ENCODE measurements at places on chromosomes 4 and X.

- DNase-seq: no peak
Measured at GRCh38 chrX:43743100-43743822, 87.2 kb downstream of the MAOA start.

DNA sequence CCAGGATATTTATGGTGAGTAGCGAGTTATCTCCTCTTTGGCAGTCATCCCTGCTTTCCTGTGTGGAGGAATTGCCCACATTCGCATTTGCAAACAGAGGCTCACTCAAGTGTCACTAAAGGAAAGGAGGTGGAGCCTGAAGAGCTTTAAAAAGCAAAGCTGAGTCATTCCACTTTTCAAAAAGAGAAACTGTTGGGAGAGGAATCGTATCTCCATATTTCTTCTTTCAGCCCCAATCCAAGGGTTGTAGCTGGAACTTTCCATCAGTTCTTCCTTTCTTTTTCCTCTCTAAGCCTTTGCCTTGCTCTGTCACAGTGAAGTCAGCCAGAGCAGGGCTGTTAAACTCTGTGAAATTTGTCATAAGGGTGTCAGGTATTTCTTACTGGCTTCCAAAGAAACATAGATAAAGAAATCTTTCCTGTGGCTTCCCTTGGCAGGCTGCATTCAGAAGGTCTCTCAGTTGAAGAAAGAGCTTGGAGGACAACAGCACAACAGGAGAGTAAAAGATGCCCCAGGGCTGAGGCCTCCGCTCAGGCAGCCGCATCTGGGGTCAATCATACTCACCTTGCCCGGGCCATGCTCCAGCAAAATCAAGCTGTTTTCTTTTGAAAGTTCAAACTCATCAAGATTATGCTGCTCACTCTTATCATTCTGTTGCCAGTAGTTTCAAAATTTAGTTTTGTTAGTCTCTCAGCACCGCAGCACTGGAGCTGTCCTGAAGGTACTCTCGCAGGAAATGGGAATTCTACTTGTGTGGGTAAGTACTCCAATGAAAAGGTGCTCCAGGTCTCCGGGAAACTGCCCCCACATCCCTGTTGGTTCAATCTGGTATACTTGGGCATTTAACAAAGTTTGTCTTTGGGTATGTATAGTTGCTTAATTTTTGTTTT lies at the start of gene EGF:
EGF (plus strand) TSS at position 178 of the 890 bp plus-strand sequence; CDS start at position 631, 453 bp downstream.
- DNase-seq: no peak

GRCh38 chr4:23697722-23698121 lies 192.1 kb downstream of the PPARGC1A start:
- no peak for DNase-seq

GRCh38 chr4:144342949-144343760 lies 202.6 kb upstream of the GYPA start:
- DNase-seq: no peak

DNA sequence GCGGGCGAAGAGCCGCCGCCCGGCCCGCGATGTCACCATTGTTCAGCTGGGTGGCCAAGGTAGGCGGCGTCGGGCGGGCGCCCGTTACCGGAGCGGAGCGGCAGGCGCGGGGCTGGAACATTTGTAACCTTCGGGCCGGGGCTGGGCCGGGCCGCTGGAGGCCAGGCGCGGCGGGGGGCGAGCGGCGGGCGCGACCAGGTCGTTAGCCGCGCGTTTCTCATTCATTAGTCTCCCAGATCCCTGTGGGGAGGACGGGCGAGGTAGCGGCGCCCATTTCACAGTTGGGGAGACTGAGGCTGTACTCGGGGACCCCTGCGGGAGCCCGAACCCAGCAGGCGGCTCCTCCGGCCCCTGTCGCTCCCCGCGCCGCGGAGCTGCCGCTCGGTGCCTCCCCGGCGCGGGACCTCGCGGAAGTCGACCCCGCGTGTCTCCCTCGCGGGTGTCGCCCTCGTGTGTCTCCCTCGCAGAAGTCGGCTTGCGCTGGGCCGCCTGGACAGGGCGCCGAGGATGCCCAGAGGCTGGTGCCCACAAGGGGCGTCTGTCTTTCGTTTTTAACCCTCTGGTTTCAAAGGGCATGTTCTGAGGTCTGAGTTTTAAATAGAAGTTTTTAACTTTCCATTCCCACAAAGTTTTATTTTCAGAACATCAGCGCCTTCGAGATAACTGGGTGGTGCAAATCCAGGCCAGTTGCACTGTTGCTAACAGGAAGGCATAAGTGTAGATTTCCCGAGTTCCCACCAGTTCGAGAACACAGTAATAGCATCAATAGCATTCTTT lies 17.5 kb downstream of the PTTG2 start:
- peak; percentile 74 for DNase-seq

GRCh38 chrX:130109429-130110378 lies 593 bp downstream of the ELF4 start:
- peak; percentile 27 for DNase-seq

DNA sequence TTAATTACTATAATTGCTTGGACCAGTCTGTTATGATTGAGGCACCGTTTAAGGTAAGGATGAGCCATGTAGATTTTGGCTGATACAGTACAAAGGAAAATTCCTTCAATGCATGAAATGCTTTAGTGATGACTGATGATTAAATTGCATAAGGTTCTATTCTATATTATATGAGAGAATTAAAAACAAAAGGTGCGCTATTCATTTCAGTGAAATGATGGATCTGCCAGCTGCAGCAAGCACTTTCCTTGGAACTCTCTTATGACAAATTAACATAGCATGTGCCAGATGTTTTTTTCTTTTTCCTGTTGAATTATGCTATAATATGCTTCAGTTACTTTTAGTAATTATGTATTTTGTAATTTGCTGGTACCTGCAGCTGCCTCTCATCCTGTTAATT lies 98.5 kb downstream of the JADE1 start:
- DNase-seq: no peak
